ENCODE measurements at places on chromosomes 7 and 10. TPM values are rescaled to one million over a fixed set of nuclear protein-coding genes. Genes with fewer than 3 reads are reported as not detected.

FFAR4 gene
- 2.7 TPM for total RNA-seq

- H3K27ac ChIP-seq = peak overlapping the region; percentile 37
- H3K27me3 ChIP-seq = no peaks in the 10 kb centered on the region
- H3K4me3 ChIP-seq = no peak overlapping the region
- H3K4me1 ChIP-seq = no peaks in the 10 kb centered on the region
- DNase-seq = no peak
Measured at GRCh38 chr7:74403521-74404387, 50.0 kb upstream of the GTF2IRD1 start.

- DNase-seq = no peak
- H3K4me1 ChIP-seq = no peaks in the 10 kb centered on the region
- no peak overlapping the region for H3K27ac ChIP-seq
- no peak overlapping the region for H3K4me3 ChIP-seq
- no peaks in the 10 kb centered on the region for H3K36me3 ChIP-seq
Measured at GRCh38 chr7:116093516-116094301, 63.1 kb upstream of the TFEC start.

DNA sequence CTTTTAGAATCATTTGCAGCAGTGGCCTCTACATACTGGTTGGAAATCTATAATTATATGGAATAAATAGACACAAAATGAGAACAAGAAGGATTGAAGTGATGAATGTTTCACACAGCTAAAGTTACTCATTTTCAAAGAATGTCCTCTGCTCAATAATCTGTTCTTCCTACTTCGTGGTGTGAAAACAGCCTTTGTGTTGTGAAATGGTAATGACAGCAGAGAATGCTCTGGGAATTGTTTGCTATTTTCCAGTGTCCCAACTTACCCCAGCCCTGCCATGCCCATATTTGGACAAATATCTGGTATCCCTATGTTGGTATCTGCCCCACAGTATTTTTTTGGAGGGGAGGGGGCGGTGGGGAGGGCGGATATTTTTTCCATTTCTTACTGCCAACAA lies 130.4 kb downstream of the GLI3 start:
- no peaks in the 10 kb centered on the region for H3K27me3 ChIP-seq
- H3K4me3 ChIP-seq = no peak overlapping the region
- H3K36me3 ChIP-seq = no peaks in the 10 kb centered on the region

DNA sequence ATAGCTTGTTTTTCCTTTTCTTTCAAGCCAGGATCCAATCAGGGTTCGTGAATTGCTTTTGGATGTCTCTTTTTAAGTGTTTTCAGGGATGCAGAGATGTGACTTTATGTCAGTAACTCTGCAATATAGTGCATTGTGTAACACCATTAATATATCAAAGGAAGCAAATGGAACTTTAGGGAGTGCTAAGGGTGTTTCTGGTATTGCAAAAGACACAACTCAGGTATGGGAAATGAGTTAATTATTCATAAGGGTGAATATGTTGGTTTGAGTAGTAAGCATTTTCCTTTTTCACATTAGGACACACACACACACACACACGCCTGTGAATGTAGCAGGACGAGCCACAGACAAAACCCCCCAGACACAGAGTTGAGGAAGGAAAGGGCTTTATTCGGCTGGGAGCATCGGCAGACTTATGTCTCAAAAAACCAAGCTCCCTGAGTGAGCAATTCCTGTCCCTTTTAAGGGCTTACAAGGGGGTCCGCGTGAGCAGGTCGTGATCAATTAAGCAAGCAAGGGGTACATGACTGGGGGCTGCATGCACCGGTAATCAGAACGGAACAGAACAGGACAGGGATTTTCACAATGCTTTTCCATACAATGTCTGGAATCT lies 31.8 kb upstream of the GSDME start:
- no peak overlapping the region for H3K4me3 ChIP-seq
- peaks cover 23% of the 10 kb centered on the region for H3K4me1 ChIP-seq
- no peaks in the 10 kb centered on the region for H3K27me3 ChIP-seq

DNA sequence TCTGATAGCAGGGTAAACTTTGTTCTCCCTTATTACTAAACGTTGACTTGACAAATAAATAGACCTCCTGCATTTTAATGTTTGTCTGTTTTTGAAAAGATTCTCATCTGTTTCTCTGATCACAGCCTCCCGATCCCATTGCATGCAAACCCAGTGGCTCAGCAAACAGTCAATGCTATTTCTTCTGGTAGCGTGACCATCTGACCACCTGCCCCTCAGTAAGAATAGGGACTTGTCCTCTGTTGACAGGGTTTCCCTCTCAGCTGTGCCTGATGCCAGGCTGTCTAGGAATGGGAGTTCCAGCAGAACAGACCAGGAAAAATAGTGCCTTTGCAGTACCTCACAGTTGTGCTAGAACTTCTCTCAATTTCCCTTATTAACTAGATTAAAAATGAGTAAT lies 40.7 kb upstream of the EBLN1 start:
- H3K27me3 ChIP-seq = no peaks in the 10 kb centered on the region
- H3K36me3 ChIP-seq = no peaks in the 10 kb centered on the region
- H3K4me1 ChIP-seq = no peaks in the 10 kb centered on the region
- no peak overlapping the region for H3K4me3 ChIP-seq
- DNase-seq = no peak

DNA sequence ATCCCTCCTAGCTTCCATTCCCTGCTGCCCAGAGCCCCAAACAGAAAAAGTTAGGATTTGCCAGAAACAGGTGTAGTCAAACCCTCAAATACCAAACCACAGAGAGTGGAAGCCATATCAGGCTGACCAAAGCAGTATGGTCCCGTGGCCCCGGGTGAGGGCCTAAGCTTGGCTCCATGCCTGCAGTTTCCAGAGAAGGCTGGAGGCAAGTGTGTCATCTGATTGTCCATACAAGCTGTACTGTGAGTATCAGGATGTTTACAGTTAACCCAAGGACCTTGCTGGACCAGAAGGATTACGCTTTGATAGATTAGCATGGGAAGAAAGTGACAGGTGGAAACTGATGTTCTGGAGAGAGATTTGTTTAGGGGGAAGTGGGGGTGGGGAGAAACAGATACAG lies 96.3 kb downstream of the PRKAG2 start:
- no peaks in the 10 kb centered on the region for H3K36me3 ChIP-seq
- DNase-seq = no peak
- 0 out of 2 replicates have a peak, but pooled peaks cover 6% of the 10 kb centered on the region for H3K4me1 ChIP-seq
- no peak overlapping the region for H3K27ac ChIP-seq

DNA sequence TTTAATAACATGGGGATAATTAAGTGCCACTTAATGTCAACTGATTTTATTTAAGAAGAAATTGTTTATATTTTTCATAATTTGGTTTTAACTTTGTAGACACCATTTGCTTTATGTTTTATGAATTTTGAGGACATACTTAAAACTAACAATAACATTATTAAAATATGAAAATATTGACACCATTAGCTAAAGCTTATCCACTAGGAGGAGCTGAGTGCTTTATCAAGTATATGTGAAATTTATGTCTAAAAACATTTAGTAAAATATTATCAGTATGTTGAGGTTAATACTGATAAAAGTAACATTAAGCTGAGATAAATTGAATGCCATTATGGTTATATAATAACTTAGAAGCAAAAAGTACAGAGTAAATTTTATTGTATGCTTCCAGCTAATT lies 622.1 kb downstream of the ARL4A start:
- H3K36me3 ChIP-seq = no peaks in the 10 kb centered on the region
- no peaks in the 10 kb centered on the region for H3K27me3 ChIP-seq
- H3K27ac ChIP-seq = no peak overlapping the region

DNA sequence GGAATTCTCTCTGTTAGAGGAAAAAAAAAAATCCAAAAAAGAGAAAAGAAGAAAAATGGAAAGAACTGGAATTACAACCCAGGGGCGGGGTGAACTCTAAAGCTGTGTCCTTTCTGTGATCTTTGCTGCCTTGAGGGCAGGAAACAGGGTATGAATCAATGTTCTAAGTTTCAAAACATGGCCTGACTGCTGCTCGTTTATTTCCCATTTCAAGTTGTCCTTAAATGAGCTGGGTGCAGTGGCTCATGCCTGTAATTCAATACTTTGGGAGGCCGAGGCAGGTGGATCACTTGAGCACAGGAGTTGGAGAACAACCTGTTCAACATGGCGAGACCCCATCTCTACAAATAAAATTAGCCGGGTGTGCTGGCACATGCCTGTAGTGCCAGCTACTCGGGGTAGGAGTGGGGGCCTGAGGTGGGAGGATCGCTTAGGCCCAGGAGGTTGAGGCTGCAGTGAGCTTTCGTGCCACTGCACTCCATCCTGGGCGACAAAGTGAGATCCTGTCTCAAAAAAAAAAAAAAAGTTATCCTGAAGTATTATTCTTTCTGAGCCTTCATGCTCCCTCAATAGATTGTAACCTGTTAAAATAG lies 24.7 kb upstream of the TFAM start:
- no peak overlapping the region for H3K4me3 ChIP-seq
- H3K27ac ChIP-seq = no peak overlapping the region
- no peaks in the 10 kb centered on the region for H3K36me3 ChIP-seq
- no peaks in the 10 kb centered on the region for H3K27me3 ChIP-seq
- no peaks in the 10 kb centered on the region for H3K4me1 ChIP-seq
- DNase-seq = no peak

NOS3 gene
- total RNA-seq = 1.1 TPM

DNA sequence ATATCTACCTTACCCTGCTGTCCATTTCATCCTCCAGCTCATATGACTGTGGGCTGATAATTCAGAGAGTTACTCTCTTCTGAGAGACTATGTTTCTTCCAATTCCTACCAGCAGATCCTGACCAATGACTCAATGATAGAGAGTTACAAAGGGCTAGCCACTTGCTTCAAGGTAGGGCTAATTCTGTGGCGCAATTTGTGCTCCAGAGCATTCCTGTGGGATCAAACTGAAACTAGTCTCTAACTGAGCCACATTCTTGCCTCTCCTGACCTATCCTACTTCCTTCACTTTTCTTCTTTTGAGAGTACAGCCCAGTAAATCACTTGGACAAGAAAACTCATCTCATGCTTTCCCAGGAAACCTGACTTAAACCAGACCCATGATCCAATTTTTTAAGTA lies 17.9 kb upstream of the ASZ1 start:
- no peaks in the 10 kb centered on the region for H3K36me3 ChIP-seq
- 0 out of 2 replicates have a peak, but pooled peaks cover 10% of the 10 kb centered on the region for H3K4me1 ChIP-seq
- H3K4me3 ChIP-seq = no peak overlapping the region
- peak; percentile 9 for DNase-seq
- H3K27ac ChIP-seq = no peak overlapping the region

DNA sequence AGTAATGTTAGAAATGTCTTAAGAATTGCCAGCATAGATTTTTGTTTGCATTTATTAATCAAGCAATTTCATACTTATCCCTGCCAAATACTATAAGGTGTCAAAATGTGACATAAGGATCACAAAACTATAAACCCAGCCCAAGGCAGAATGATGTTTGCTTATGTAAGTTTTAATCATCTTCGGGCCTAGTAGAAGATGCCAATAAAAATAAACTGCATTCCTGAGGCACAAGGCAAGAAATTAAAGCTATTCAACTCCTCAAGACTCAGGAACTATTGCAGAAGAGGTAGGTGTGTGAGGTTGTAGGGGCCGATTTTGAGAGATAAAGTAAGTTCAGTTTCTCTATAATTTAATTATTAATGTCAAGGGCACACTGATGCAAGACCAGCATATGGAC lies 189.4 kb upstream of the AHR start:
- peaks cover 9% of the 10 kb centered on the region for H3K4me1 ChIP-seq
- H3K27me3 ChIP-seq = no peaks in the 10 kb centered on the region
- no peak overlapping the region for H3K4me3 ChIP-seq
- H3K36me3 ChIP-seq = no peaks in the 10 kb centered on the region

DNA sequence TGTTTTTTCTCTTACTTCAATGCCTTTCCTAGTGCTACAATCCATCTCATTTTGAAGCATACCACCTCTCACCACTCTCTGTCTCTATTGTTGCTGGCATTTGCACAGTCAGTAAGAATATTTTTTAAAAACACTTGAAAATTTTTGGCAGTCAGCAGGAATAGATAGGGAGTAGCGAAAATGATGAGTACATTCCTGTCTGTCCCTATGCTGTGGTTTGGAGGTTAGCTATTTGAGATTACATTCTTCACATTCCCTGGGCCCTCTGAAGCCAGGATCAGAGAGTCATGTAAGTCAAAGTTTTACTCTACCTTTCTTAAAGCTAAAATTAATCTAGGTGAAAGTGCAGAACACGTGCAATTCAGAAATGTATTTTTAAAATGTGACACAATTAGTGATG lies 53.0 kb upstream of the MAGI2 start:
- H3K4me3 ChIP-seq = no peak overlapping the region
- peak overlapping the region; percentile 37 for H3K27ac ChIP-seq
- H3K27me3 ChIP-seq = no peaks in the 10 kb centered on the region

- no peak for DNase-seq
- H3K27ac ChIP-seq = no peak overlapping the region
- H3K4me3 ChIP-seq = no peak overlapping the region
- H3K36me3 ChIP-seq = no peaks in the 10 kb centered on the region
- H3K27me3 ChIP-seq = no peaks in the 10 kb centered on the region
Measured at GRCh38 chr10:52959810-52960209, 187.2 kb upstream of the MBL2 start.

SLC13A4 gene
- total RNA-seq = not detected

DNA sequence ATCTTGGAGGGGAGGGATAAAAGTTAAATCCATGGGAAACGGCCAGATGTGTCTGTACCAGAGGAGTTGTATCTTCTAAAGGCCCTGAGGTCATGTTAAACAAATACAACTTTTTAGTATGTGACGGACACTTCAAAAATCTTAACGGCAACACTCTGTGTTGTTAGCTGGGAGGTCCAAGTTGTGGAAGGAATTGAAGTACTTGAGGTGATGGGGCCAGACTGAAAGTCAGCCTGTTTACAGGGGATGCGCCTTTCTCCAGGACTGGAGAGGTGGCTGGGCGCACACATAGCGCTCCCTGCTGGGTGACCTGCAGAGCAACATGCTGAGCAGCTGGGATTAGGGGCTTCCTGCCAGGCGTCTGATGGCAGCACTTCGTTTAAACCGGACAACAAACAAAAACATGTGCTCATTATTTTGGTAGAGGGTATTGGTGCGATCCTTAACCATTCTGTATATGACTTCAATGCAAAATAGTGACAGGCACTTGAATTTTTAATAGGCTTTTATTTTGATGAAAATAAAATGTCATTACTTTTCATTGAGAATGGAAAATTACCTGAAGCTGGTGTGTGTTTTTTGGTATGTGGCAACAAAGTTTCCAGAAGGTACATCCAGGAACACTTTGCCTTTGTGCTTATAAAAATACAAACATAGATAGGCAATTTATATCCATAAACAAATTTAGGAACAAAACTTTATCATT lies 198.2 kb downstream of the MLLT10 start:
- H3K4me3 ChIP-seq = no peak overlapping the region
- H3K4me1 ChIP-seq = peaks cover 8% of the 10 kb centered on the region
- peak; percentile 72 for DNase-seq
- H3K27me3 ChIP-seq = no peaks in the 10 kb centered on the region

DNA sequence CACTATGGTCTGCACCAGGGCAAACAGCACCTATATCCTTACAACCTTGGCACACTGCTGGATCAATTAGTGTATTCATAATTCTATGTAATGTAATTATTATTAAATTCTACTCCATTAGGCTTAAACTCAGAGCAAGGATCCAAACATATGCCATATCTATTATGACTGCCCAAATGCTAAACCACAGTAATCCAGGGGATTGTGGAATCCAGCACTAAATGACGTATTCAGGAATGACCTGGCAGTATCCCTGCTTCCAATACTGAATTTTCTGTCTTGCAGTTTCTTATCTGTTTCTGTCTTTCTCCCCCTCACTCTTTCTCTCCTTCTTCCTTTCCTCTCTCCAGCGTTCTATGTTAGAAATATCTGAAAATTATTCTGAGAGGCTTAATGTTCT lies 16.5 kb upstream of the UBE2D1 start:
- no peak overlapping the region for H3K27ac ChIP-seq
- no peaks in the 10 kb centered on the region for H3K36me3 ChIP-seq
- DNase-seq = no peak
- no peak overlapping the region for H3K4me3 ChIP-seq
- peaks cover 6% of the 10 kb centered on the region for H3K4me1 ChIP-seq

TRIM74 gene
- total RNA-seq = 0.39 TPM

- peaks cover 2% of the 10 kb centered on the region for H3K27me3 ChIP-seq
- no peaks in the 10 kb centered on the region for H3K36me3 ChIP-seq
- DNase-seq = no peak
Measured at GRCh38 chr10:62459072-62459471, 84.9 kb downstream of the ZNF365 start.

All from Caco-2 (cell line).